Activated CD8-positive, alpha-beta memory T cell treated with anti-CD3 and anti-CD28 coated beads for 1 hour (primary cell): ENCODE measurements at places on chromosomes 4 and X.

GRCh38 chrX:136779346-136779781 is 1.4 kb downstream of the ARHGEF6 start:
- DNase-seq: no peak

- DNase-seq: no peak
These were observed 246.3 kb downstream of the BANK1 start for GRCh38 chr4:102036619-102037376.

DNA sequence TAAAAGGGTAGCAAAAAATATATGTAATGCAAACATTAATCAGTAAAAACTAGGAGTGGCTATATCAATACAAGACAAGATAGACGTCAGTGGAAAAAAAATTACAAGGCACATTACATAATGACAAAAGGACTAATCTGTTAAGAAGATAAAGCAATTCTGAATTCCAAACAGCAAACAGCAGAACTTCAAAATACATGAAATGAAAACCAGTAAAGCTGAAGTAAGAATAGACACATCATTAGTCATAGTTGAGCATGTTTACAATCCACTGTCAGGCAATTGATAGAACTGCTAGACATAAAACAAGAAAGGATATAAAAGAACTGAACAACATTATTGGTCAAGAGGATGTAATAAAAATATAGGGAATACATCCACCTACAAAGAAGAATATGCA is 12.2 kb downstream of the SULT1B1 start:
- DNase-seq: no peak

- DNase-seq: no peak
These were observed 701.8 kb downstream of the PCDH7 start for GRCh38 chr4:31422006-31422405.
